ENCODE measurements at places on chromosomes 5 and 9.

DNA sequence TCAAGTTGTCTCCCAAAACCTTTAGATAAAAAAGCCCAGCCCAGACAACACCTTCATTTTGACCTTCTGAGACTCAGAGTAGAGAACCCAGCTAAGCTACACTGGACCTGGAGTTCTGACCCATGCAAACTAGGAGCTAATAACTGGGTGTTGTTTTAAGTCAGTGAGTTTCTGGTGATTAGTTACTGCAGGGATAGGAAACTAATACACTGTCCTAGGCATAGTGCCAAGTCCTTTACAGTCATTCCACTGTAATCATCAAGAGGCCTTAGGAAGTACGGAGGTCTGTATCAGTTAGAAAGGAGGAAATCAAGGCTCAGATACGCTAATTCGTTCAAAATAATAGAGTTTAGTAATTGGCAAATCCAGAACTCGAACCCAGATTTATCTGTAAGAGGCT, 197.9 kb downstream of the KCTD16 start:
- no peak for DNase-seq

DNA sequence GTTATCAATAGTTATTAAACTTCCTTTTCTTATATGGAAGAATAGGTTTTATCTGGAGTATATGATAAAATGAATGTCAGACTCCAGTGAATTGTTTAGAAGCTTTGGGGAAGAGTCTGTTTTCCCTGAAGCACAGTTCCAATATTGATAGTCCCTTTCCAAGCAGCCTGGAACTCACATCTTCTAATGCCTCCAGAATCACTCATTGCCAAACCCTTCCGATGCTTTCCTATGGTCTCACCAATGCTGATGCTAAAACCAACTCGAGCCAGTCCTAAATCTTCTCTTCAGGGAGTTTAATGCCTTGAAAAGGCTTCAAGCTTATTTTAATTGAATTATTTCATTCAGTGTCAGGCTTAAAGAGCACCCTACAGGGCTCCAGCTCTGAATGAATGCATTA, 121.2 kb downstream of the PTTG1 start:
- DNase-seq = no peak

GRCh38 chr5:62575066-62575465, 3.6 kb upstream of the LRRC70 start:
- DNase-seq = no peak

- DNase-seq = no peak
Observed at GRCh38 chr5:170631466-170632195, 127.8 kb downstream of the KCNIP1 start.

DNA sequence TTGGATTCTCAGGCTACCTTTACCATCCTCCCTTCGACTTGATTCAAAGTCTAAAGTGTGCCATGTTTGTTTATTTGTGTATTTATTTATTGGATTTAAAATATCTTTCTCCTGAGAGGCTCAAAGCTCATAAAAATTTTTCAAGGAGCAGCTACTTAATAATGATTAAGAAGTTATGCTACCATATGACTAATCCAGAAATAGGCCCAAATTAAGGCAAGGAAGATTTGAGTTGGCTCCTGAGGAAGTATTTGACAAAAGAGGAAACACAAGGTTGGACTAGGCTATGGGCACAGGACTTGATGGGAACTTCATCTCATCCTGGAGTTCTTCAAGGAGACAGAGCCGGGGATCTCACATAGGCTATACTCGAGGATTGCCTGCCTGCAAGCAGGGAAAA, 22.4 kb upstream of the PPP2CA start:
- DNase-seq = no peak

- DNase-seq = no peak
Observed at GRCh38 chr5:126046846-126047571, 376.2 kb upstream of the GRAMD2B start.

- DNase-seq = peak; percentile 33
Observed at GRCh38 chr9:15606643-15607472, 54.0 kb downstream of the CCDC171 start.

- DNase-seq = peak; percentile 13
Observed at GRCh38 chr5:16178745-16179372, 732 bp downstream of the MARCHF11 start.

DNA sequence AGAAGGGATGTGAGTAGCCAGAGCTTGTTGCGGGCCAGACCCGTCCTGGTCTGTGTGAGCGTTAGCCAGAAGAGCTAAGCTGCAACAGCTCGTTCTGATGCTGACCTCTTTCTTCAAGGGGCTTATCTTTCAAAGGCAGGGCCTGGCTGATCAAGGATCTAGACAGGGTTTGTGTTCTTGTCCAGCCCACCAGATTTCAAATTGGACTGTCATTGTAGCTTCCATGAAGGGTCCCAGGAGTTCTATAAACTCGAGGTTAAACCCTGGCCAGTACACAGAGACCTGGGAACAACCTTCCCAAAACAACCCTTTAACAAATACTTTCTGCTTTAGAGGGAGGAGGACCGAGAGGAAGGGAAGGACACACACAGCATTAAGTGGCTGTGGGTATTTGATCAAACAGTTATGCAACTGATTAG, 153.0 kb upstream of the TUT7 start:
- no peak for DNase-seq

DNA sequence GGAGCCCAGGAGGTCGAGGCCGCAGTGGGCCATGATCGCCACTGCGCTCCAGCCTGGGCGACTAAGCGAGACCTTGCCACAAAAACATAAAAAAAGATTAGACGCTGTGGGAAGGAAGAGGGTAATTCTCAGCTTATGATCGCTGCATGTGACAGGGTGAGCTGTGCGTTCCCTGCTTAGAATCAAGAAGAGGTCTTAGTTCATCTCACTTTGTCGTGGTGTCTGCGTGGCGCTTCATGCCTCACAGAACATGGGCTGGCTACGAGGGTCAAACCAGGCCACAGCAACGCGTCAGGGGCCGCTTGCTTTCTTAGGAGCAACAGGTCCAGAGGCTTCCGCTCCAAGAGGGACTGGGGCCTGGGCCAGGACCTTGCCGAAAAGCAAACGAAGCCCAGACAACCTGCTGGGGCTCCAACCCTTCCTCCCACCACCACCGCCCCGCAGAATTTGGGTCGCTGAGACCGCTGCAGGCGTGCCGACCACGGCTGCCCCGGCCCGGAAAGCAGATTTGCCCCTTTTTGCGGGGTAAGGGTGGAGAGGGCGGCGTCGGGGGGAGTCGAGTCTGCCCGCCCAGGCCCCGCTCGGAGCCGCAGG, 10.0 kb upstream of the GRIN1 start:
- DNase-seq = no peak

GRCh38 chr5:9419794-9420193, 126.1 kb downstream of the SEMA5A start:
- DNase-seq = no peak

GRCh38 chr5:132479111-132479951, 11.2 kb downstream of the IRF1 start:
- no peak for DNase-seq

- DNase-seq = no peak
Observed at GRCh38 chr9:27847818-27848217, 274.5 kb upstream of the C9orf72 start.

DNA sequence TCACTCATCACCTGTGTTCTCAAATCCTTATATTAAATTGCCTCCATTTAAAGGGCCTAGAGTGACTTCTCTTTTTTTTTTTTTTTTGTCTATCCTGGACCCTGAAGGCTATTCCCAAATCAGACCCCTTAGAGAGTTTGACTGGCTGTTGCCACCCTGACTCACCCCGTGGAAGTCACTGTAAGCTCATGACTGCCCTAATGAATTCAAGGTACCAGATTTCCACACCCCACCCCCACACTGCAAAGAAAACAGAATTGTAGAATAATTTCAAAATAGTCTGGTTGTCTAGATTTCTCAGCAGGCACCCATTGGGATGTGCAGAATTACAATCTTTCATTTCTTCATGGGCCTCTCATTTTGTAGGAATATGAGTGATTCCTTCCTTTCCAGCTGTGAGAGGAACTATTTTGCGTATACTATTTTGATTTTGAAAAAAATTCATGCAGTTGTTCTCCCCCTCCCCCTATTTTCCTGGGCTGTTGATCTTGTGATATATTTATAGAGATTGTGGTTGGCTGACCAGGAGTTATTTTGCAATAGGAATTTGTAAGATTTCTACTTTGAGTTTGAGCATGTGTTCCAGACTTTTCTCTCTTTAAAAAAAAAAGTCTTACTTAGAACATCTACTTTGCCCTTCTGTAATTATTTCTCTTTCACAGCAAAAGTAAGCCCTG, 79.1 kb downstream of the ZNF618 start:
- no peak for DNase-seq

- no peak for DNase-seq
Observed at GRCh38 chr5:137672001-137672400, 63.9 kb downstream of the KLHL3 start.

DNA sequence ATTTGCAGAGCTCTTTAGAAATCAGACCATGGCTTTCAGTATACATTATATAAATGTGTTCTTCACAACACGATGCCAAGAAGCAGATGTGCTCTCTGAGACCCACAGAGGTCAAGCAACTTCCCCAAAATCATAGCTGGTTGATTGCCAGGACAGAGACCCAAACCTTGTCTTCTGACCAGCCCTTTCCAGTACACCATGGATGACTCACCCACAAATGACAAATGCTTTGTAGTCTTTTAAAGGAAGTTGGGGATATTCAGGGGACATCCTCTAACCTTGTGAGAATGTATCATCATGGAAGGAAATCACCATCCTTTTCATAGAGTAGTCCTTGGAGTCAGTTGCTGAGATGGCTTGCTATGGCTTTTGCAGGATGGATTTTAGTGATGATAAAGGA, 30.1 kb downstream of the ZNF462 start:
- no peak for DNase-seq

DNA sequence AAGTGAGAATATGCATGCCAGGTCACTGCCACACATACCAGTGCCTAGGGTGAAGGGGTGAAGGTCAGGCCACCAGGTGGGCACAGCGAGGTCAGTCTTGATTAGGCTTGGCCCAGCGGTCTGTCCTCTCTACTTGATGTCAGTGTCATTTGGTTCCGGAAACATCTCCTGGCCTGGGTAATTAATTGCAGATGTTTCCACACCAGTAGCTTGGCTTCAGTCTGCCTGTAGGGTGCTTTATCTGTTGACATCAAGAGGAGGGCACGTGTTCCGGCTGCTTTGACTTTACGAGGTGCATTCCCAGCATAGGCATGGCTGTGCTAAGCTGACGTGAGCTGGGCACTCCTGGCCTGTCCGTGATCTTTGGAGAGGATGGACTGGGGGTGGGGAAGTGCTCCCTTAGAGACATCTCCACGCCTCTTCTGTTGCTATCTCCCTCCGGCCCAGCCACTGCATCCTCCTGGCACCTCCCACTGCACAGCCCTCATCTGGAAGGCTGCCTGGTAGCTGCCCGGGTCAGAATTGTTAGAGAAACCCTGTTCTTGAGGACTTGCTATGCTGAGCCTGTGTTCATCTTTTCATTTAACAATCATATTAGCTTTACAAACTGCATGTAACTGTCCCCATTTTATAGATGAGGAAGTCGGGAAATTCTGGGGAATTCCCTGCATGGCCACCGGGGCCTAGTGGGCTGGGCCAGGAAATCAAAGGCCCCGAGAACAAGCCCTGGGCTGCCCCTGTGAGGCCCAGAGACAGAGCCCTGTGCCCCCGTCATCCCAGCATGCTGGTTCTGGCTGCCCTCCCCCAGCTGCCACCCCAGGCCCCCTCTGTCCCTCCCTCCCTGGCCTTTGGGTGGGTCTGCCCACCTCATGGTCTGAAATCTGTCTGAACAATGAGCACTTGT, 29.1 kb downstream of the JADE2 start:
- peak; percentile 36 for DNase-seq

DNA sequence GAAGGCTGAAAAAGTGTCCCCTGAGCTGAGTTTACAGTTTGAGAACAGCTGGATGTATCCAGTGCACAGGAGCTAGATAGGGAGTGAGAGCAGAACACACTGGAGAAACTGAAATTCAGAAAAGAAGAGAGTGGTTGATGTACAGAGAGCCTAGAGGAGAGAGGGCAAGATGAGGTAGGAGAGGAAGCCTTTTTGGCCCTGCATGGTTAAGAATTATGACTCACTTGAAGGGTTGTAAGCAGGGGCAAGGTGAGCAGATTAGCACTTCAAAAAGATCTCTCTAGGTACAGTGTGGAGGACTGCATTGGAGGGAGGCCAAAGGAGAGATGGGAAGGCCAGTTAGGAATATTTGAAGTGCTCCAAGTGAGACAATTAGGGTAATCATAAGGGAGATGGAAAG, 25.2 kb downstream of the MCC start:
- no peak for DNase-seq

GRCh38 chr5:20556115-20556763, 568.2 kb upstream of the CDH18 start:
- no peak for DNase-seq

GRCh38 chr9:124163760-124164255, 93.9 kb upstream of the NEK6 start:
- DNase-seq = no peak

DNA sequence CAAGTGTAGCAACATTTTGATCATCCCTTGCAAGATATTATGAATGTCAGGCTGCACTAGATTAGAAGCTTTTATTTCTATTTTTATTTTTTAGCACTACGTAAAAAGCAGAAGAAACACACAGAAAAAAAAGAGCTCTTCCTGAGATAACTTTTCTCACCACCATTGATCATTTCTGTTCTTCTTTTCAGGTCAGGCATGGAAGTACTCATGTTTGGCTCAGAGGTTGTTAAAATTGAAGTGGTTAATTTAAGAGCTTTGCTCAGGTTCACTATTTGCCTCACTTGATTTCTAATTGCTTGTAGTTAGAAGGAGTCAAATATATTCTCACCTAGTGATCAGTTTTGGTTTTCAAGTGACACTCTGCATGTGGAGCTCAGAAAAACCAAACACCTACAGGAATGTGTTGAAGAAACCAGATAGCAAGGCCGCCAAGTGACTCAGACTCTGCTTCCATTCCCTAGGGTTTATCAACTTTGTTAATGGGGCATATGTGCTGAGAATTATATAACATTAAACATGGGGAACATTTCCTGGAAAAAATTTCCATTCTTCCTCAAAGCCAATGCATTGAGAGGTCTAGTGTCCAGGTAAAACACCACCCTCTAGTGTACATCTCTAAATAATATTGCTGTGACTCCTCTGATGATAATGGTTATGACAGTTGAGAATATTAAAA, 679.8 kb downstream of the CETN3 start:
- no peak for DNase-seq

DNA sequence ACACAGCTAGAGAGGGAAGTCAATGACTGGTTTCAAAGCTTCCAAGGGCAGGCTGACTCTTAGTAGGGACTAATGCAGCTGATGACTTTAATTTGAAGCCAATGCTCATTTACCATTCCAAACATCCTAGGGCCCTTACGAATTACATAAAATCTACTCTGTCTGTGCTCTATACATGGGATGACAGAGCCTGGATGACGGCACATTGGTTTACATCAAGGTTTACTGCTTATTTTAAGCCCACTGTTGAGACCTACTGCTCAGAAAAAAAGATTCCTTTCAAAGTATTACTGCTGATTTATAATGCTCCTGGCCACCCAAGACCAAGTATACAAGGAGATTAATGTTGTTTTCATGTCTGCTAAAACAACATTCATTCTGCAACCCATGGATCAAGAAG, 74.1 kb downstream of the DAP start:
- DNase-seq = no peak

Data from activated CD4-positive, alpha-beta T cell treated with anti-CD3 and anti-CD28 coated beads, Interleukin-2, amount 50 U/mL, for 24 hours (primary cell).